ENCODE measurements at places on chromosomes 1 and 21. TPM values are rescaled to one million over a fixed set of nuclear protein-coding genes. Genes with fewer than 3 reads are reported as not detected.

GRCh38 chr1:40742363-40743061 is 41.1 kb upstream of the KCNQ4 start:
- no peak for DNase-seq

DNA sequence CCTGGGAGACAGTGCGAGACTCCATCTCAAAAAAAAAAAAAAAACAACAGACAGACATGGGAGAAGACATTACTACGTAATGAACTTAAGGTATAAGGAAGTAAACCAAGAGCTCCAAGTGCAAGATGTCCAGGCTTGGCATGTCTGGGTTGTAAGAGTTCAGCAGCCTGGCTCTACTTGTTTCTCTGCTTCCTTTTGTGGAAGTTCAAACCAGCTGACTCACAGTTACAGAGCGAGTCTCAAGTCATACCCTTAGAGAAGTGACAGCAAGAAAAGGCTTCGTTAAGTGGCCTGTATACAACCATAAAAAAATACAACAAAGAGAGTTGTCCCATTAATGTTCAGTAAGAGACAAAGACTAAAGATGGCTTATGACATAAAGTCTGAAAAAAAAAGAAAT is 1.3 kb downstream of the RIT1 start:
- peak; percentile 53 for DNase-seq

GRCh38 chr1:163056831-163057230 is 12.3 kb upstream of the RGS4 start:
- no peak for DNase-seq

GRCh38 chr1:117166076-117166475 is 44.5 kb upstream of the TRIM45 start:
- no peak for DNase-seq

The AMY2A gene
- not detected for total RNA-seq

DNA sequence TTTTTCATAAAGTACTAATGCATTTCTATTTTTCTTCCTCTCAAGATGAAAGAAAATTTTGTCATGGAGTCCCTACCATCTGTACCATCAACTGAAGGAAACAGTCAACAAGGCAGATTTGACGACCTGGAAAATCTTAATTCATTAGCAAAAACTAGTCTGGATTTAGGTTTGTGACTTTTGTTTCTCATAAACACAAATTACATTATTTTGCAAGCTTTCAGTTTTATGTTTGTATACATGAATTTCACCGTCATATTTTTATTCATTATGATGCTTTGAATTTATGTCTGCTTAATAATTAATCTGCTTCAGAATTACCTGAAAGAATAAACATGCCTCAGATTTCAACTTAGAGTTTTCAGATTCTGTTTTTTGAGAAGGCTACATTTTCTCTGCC is 132.9 kb downstream of the PATJ start:
- no peak for DNase-seq

The FMO5 gene
- total RNA-seq = 0.67 TPM

- no peak for DNase-seq
Measured at GRCh38 chr1:154813300-154813816, 56.7 kb downstream of the KCNN3 start.

GRCh38 chr1:92752719-92753118 is 32.2 kb downstream of the EVI5 start:
- DNase-seq = no peak

GRCh38 chr1:79074975-79075374 is 68.4 kb upstream of the ADGRL4 start:
- DNase-seq = no peak

GRCh38 chr1:228911225-228912210 is 176.2 kb downstream of the RHOU start:
- no peak for DNase-seq

DNA sequence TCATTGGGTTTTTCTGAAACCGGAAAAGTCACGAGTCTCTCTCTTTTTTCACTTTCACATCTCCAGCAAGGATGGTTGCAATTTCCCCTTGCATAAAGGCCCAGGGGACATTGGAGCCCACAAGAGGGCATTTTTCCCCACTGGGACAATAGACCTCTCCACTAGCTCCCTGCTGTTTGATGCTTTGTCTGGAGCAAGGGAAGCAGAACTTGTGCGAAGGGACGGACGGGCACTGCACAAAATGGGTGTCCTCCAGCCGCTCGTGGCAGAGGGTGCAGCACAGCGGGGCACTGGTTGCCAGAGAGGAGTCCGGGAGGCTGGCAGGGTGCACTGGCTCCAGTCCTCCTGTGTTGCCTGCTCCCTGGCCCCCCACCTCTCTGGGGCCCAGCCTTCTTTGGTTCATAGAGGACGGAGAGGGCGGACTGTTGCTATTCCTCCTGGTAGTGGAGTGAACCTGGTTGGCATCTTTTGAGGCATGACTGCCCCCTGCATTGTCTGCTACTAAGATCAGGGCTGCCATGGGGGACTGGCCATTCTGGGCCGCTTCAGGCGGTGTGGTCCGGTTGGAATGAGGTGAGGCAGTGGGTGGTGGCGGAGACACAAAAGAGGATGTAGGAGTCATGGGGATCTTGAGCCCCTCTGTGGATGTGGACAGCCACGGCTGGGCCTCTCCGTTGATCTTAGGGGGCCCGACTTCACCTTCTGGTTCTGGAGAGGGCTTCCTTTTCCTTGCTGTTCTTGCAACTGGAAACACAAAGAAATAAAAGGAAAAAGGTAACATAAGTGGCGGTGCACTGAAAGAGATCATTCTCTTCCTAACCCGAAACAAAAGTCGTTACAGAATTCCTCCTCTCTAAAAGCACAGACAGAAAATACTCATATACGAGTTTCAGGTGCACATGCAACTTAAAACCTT is 2.6 kb downstream of the IRF2BP2 start:
- DNase-seq = no peak

GRCh38 chr21:32687643-32688345 is 40.0 kb downstream of the SYNJ1 start:
- no peak for DNase-seq
